ENCODE measurements at places on chromosomes 16 and 17.

DNA sequence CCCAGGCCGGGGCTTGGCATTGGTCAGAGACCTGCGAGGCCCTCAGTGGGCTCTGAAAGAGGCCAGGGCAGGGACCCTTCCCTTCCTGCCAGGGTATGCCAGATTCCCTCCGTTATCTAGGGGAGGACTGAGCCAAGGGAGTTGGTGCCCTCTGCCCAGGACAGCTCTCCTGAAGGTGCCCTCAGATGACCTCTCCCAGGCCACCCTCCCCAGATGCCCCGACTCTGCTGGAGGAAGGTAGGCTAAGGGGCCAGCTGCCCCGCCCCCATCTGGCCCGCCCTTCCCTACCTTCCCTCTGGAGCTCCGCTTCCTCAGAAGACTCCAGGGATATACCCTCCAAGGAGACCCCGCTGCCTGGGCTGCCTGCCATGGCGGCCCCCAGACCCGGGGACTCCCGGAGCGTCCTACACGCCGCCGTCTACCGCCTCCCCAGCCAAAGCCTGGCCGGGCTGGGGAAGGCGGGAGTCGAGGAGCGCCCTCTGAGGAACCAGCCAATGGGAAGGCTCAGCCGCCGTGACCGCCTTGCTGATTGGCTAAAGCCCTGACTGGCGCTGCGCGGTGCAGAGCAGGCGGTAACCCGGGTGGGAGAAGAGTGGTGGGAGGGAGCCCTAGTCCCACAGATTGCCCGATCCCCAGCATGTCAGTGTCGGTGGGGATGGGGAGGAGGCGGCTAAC, 7.0 kb downstream of the MPP2 start:
- peak; percentile 75 for DNase-seq

DNA sequence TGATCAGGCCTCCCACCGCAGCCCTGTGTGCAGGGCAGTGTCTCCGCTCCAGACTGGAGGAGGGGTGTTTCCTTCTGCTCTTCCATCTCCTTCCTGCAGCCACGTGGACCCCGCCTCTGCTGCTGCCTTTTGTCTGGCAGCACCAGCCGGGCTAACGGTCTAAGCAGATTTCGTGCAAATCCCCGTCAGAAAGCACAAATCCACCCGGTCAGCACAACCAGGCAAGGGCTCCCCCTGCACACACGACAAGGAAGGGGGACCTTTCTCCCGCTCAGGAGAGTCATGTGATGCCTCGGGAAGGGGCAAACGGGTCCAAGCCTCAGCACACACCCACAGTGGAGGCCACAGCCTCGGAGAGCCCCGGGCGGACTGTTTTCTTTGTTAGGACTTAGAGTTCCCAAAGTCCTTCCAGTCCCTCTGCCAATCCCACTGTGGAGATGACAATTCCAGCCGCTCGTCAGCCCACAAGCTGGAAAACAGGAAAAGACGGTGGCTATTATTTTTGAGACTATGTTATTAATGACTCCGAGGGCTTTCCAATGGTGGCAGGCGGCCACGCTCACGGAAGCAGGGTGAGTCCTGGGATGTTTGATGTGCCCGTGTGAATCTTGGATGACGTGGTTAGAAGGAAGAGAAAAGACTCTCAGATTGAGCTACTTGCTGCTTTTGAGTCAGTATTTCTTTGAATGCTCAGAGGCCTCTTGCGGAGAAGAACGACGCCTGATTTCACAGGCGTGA, 22.5 kb upstream of the MEAK7 start:
- no peak for DNase-seq

DNA sequence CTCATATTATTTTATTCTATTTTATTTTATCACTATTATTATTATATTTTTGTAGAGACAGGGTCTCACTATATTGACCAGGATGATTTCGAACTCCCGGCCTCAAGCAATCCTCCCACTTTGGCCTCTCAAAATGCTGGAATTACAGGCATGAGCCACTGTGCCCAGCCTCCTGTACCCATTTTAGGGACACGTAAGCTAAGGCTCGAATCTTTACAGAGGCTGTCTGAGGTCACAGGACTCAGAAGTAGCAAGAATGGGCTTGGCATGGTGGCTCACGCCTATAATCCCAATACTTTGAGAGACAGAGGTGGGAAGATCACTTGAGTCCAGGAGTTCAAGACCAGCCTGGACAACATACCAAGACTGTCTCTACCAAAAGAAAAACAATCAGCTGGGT, 12.7 kb upstream of the ABAT start:
- DNase-seq = no peak

GRCh38 chr16:11824362-11824761, 27.0 kb downstream of the RSL1D1 start:
- no peak for DNase-seq

GRCh38 chr16:11670171-11671131, 2.2 kb downstream of the SNN start:
- DNase-seq = no peak

DNA sequence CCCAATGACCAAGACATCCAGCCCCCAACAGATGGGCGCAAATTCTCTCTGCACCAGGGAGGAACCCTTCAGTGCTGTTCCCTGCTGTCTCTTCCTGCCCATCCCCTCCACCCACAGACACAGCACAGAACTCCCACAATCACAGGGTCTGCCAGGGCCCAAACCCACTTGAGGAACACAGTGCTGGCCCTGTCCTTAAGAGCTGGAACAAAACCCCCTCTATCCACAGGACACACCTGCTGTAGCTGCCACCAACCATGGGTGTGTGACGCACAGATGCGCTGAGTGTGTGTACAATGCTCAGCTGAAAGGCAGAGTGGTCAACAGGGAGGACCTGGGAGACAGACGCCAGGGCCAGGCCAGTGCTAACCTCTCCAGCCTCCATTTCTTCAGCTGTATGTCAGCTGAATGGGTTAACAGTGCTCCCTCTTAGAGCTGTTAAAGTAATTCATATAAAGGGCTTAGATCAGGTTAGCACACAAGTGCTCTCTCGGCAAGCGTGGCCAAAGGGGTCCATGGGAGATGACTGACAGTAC, 62.1 kb downstream of the AMFR start:
- DNase-seq = no peak

- DNase-seq = no peak
Observed at GRCh38 chr16:30528799-30529457, 2.6 kb upstream of the ZNF768 start.

- DNase-seq = no peak
Observed at GRCh38 chr17:33261820-33262219, 31.3 kb downstream of the ASIC2 start.
